ENCODE measurements at places on chromosomes 13 and 19. TPM values are rescaled to one million over a fixed set of nuclear protein-coding genes. Genes with fewer than 3 reads are reported as not detected.

DNA sequence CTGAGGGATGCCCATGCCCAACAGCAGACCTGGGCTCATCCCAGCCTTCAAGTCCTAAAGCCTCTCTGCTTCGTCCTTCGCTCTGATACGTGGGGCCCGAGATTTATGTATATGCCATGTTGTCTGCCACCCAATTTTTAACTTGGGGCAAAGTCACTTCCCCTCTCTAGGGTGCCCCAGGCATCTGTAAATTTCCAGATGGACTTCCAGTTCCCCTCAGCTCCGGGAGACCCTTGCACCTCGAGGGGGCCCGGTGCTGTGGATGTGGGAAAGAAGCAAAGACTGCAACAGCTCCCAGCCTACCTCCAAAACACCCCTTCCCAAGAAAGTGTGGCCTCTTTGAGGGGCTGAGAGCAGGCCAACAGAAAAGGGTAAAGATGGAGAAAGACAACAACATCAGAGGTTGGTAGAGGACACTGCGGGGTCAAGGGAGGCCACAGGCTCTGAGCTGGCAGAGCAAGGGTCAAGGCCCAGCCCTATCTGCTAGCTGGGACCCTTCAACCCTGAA, 97.4 kb downstream of the STK24 start:
- no peak overlapping the region for H3K27ac ChIP-seq
- peaks cover 60% of the 10 kb centered on the region for H3K4me1 ChIP-seq
- H3K4me3 ChIP-seq, result no peak overlapping the region
- peaks cover 4% of the 10 kb centered on the region for H3K36me3 ChIP-seq
- no peak for DNase-seq

DNA sequence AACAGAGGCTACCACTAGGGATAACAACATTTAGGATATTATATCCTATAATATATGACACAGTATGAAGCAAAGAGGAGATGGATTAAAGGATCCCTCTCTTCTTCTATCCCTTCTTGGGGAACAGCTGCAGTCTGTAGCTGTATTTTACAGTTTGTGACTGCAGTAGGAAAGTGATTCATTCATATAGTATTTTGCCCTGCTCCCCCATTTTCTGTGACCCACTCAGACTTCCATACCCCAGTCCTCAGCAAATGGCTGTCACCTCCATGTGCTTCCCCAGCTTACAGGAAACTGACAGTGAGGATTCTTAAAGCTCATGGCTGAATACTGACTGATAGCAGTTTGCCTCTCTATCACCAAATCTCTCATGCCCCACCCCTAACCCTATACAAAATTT, 27.5 kb downstream of the MICU2 start:
- H3K27me3 ChIP-seq, result no peaks in the 10 kb centered on the region
- H3K4me3 ChIP-seq, result no peak overlapping the region
- no peaks in the 10 kb centered on the region for H3K36me3 ChIP-seq
- DNase-seq, result no peak
- H3K4me1 ChIP-seq, result no peaks in the 10 kb centered on the region

GRCh38 chr13:109738298-109738746, 48.1 kb downstream of the IRS2 start:
- peaks cover 6% of the 10 kb centered on the region for H3K4me1 ChIP-seq
- no peak overlapping the region for H3K27ac ChIP-seq
- H3K27me3 ChIP-seq, result no peaks in the 10 kb centered on the region
- no peaks in the 10 kb centered on the region for H3K36me3 ChIP-seq
- H3K4me3 ChIP-seq, result no peak overlapping the region
- DNase-seq, result no peak

- H3K36me3 ChIP-seq, result no peaks in the 10 kb centered on the region
- H3K4me1 ChIP-seq, result no peaks in the 10 kb centered on the region
- H3K27ac ChIP-seq, result no peak overlapping the region
These were observed 239.1 kb upstream of the HTR2A start for GRCh38 chr13:47135800-47136503.

DNA sequence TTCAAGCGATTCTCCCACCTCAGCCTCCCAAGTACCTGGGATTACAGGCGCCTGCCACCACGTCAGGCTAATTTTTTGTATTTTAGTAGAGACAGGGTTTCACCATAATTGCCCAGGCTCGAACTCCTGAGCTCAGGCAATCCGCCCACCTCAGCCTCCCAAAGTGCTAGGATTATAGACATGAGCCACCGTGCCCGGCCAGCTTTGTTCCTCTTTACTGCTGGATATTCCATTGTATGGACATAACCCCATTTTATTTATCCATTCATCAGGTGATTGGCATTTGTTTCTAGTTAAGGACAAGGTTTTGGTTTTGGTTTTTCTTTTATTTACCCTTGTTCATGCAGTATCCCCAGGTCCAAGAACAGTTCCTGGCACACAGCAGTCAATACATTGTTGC, 4.1 kb upstream of the RPS9 start:
- peaks cover 10% of the 10 kb centered on the region for H3K36me3 ChIP-seq
- peaks cover 1% of the 10 kb centered on the region for H3K4me1 ChIP-seq
- no peak for DNase-seq

The FCER2 gene
- polyA plus RNA-seq, result not detected
